ENCODE measurements at places on chromosomes 4 and X.

GRCh38 chrX:15116900-15117299 is 153.0 kb downstream of the ASB9 start:
- peaks cover 3% of the 10 kb centered on the region for H3K27me3 ChIP-seq
- H3K27ac ChIP-seq, result no peak overlapping the region
- H3K4me3 ChIP-seq, result no peak overlapping the region
- no peaks in the 10 kb centered on the region for H3K4me1 ChIP-seq
- DNase-seq, result no peak
- H3K36me3 ChIP-seq, result no peaks in the 10 kb centered on the region

GRCh38 chr4:99763635-99764101 is 53.0 kb upstream of the DAPP1 start:
- no peak overlapping the region for H3K27ac ChIP-seq
- H3K4me3 ChIP-seq, result no peak overlapping the region
- H3K27me3 ChIP-seq, result peaks cover 34% of the 10 kb centered on the region
- no peak for DNase-seq
- no peaks in the 10 kb centered on the region for H3K4me1 ChIP-seq
- no peaks in the 10 kb centered on the region for H3K36me3 ChIP-seq

GRCh38 chr4:62661821-62662220 is 1461.7 kb downstream of the ADGRL3 start:
- H3K27ac ChIP-seq, result no peak overlapping the region
- H3K36me3 ChIP-seq, result no peaks in the 10 kb centered on the region
- H3K27me3 ChIP-seq, result no peaks in the 10 kb centered on the region

- no peaks in the 10 kb centered on the region for H3K36me3 ChIP-seq
- no peaks in the 10 kb centered on the region for H3K27me3 ChIP-seq
- H3K27ac ChIP-seq, result no peak overlapping the region
- no peaks in the 10 kb centered on the region for H3K4me1 ChIP-seq
Measured at GRCh38 chrX:37679230-37679629, 6.4 kb upstream of the XK start.

- H3K27me3 ChIP-seq, result no peaks in the 10 kb centered on the region
- no peak overlapping the region for H3K27ac ChIP-seq
- no peak overlapping the region for H3K4me3 ChIP-seq
- DNase-seq, result no peak
- peaks cover 19% of the 10 kb centered on the region for H3K4me1 ChIP-seq
- peaks cover 31% of the 10 kb centered on the region for H3K36me3 ChIP-seq
Measured at GRCh38 chr4:108247387-108248049, 78.8 kb upstream of the LEF1 start.

- no peak for DNase-seq
- H3K36me3 ChIP-seq, result no peaks in the 10 kb centered on the region
Measured at GRCh38 chr4:68617003-68617698, 41.0 kb upstream of the UGT2B17 start.

DNA sequence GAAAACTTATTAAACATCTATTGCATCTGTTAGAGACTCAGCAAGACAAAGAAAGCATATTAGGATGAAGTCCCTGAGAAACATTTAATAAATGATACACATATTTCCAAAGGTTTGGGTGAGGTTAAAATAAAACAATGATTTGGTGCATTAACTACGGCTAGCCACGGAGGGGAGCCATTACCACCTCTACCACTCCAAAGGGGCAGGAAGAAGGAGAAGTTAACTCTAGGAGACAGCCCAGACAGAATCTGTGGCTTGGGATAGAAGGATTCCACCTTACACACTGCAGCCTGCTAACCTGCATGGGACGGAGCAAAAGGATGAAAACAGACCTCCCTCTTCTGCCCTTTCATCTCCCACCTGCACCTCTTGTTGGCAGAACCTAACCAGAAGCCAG is 189.1 kb upstream of the C1QTNF7 start:
- peaks cover 10% of the 10 kb centered on the region for H3K4me1 ChIP-seq
- no peaks in the 10 kb centered on the region for H3K36me3 ChIP-seq
- peaks cover 1% of the 10 kb centered on the region for H3K27me3 ChIP-seq
- no peak overlapping the region for H3K4me3 ChIP-seq

DNA sequence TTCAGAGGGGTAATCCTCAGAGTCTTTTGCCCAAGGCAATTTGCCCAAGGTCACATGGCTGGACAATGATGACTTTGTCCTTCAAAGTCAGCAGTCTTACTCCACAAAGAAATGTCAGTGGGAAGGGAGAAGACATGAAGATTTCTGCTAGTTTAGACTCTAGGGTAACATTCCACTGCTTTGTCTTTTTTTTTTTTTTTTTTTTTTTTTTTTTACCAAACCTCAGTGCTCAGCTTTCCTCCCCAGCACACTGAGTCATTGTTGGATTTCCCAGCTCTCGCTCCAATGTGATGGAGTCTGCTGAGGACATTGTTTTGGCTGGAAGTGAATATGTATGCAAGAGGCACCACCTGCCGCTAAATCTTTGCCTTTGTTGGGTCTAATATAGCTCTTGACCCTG is 7.2 kb upstream of the C1QTNF7 start:
- H3K4me1 ChIP-seq, result peaks cover 25% of the 10 kb centered on the region
- no peak overlapping the region for H3K4me3 ChIP-seq
- no peak for DNase-seq
- H3K27me3 ChIP-seq, result no peaks in the 10 kb centered on the region
- H3K27ac ChIP-seq, result no peak overlapping the region
- H3K36me3 ChIP-seq, result no peaks in the 10 kb centered on the region

DNA sequence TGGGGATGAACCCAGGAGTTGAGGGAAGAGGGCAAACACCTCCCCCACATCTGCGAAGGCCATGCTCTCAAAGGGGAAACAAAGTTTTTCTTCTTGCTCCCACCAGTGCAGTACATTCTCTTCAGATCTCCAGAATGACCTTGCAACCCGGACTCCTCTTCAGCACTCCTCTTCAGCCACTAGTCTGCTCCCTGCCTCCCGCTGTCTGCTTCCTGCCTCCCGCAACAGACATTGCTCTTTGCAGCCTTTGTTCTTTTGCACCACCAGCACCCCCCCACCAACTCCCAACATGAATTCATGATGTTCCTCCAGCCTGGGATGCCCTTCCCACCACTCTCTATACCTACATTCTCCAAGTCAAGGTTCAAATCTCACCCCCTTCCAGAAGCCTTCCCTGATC is 32.1 kb downstream of the UTP14A start:
- no peaks in the 10 kb centered on the region for H3K27me3 ChIP-seq
- DNase-seq, result no peak
- no peak overlapping the region for H3K27ac ChIP-seq
- no peak overlapping the region for H3K4me3 ChIP-seq
- H3K4me1 ChIP-seq, result peaks cover 17% of the 10 kb centered on the region
- H3K36me3 ChIP-seq, result no peaks in the 10 kb centered on the region

GRCh38 chr4:185718578-185719499 is 93.2 kb downstream of the SORBS2 start:
- H3K36me3 ChIP-seq, result no peaks in the 10 kb centered on the region
- H3K4me3 ChIP-seq, result no peak overlapping the region
- no peaks in the 10 kb centered on the region for H3K4me1 ChIP-seq
- DNase-seq, result no peak
- H3K27ac ChIP-seq, result no peak overlapping the region

DNA sequence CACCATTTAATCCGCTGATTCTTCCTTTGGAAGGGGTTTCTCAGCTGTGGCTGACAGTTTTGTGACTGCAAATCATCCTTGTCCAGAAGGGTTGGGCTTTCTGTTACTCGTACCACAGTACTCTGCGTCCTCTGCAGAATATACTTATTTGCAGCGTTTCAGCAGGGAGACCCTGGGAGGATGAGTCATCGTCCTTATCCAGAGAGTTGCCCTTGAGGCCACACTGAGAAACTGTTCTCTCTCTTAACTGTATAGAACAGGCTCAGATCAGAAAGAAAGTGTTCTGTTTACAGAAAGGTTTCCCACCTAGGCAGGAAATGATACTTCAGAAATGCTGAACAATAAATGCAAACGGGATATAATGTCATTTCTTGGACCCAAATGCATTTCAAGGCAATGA is 47.8 kb upstream of the DDX53 start:
- DNase-seq, result no peak
- H3K4me3 ChIP-seq, result no peak overlapping the region
- H3K36me3 ChIP-seq, result no peaks in the 10 kb centered on the region

DNA sequence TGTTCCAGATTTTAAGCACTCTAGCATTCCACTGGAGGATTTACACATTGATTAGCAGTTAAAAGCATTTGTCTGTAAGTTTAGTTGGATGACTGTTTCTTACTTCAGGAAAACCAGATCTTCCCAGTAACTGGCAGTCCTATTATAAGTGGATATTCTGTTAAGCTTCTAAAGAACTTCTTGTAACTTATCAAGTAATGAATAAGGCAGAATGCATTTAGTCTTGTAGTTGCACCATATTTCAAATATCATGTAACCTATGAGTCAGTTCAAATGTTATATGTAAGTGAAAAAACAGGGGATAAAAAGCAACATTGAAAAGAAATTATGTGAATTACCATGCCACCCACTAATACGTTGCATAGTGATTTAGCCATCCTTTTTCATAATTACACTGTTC is 30.2 kb upstream of the TENM3 start:
- no peaks in the 10 kb centered on the region for H3K36me3 ChIP-seq
- no peaks in the 10 kb centered on the region for H3K4me1 ChIP-seq
- no peak overlapping the region for H3K27ac ChIP-seq
- H3K4me3 ChIP-seq, result no peak overlapping the region
- no peak for DNase-seq

- H3K27ac ChIP-seq, result no peak overlapping the region
- H3K36me3 ChIP-seq, result peaks cover 2% of the 10 kb centered on the region
- no peaks in the 10 kb centered on the region for H3K27me3 ChIP-seq
- H3K4me3 ChIP-seq, result no peak overlapping the region
Measured at GRCh38 chrX:5341902-5342301, 886.8 kb downstream of the NLGN4X start.

DNA sequence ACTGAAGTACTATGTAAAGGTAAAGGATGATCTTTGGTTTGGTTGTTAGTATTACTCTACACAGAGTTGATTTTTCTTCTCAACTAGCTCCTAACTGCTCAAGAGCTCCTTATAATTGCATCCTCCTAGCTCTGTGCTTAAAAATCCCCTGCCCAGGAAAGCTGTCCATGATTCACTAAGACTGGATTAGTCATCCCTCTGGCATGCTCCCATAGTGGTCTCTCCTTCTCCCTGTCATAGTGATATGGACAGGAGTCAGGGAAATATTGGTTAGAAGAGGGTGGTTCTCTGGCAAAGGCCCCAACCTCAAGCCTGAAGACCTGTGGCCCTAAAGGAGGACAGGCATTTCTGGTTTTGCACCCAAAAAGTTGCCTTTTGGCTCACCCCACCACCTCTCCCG is 242.3 kb upstream of the KCNIP4 start:
- DNase-seq, result no peak
- no peak overlapping the region for H3K27ac ChIP-seq
- no peaks in the 10 kb centered on the region for H3K27me3 ChIP-seq
- no peaks in the 10 kb centered on the region for H3K36me3 ChIP-seq
- no peaks in the 10 kb centered on the region for H3K4me1 ChIP-seq

DNA sequence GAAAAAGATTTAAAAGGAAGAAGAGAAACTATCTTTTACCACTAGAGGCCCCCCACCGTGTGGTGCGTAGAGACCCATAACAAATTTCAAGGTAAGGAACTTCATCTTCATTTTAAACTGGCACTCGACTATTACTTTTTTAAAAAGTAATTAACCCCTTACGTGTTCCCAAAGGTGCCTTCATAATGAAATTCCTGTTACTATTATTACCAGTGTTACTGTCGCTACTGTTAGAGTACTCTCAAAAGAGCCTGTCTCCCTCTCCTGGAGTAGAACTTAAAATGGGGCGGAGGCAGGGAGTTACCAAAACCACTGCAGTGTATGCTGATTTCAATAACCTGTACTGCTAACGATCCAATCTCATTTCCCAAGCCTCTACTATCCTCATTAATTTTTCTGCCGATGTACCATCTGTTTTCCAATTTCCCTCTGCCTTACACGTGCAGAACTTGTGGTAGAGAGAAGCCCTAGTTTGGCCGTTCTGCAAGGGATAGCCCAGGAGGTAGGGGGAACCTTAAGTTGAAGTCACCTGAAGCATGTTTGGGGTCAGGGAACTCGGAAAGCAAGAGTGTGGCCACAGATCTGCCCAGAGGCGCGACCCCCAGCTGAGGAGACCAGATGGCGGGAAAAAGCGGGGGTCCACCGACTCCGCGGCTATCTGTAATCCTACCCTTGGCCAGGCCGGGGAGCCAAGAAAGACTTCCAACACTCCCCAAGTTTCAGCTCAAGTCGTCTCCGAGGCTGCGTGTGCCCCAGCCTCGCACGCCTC is 720 bp upstream of the STK26 start:
- DNase-seq, result peak; percentile 6
- H3K27ac ChIP-seq, result peak overlapping the region; percentile 90
- peaks cover 3% of the 10 kb centered on the region for H3K4me1 ChIP-seq
- H3K27me3 ChIP-seq, result no peaks in the 10 kb centered on the region
- H3K4me3 ChIP-seq, result peak overlapping the region; percentile 95
- peaks cover 2% of the 10 kb centered on the region for H3K36me3 ChIP-seq

- no peaks in the 10 kb centered on the region for H3K4me1 ChIP-seq
- no peaks in the 10 kb centered on the region for H3K36me3 ChIP-seq
- peaks cover 5% of the 10 kb centered on the region for H3K27me3 ChIP-seq
- no peak overlapping the region for H3K4me3 ChIP-seq
- no peak for DNase-seq
Measured at GRCh38 chrX:50801135-50801534, 12.9 kb downstream of the SHROOM4 start.

DNA sequence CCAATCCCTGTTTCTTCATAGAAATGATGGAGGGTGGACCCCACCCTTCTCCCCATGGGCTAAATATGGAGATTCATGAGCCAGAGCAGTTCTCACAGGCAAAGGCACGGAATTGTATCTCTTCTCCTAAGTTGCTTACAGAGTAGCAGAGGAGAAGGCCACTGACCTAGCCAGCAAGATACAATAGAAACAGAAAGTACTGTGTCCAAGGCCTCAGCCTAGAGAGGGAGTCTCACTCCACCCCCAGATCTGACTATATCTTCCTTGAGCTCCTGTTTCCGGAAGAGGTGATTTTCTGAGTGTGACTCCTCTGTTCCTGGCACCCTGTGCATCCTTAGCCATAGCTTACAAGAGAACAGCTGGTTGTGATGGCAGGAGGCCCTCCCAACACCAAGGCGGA is at the start of gene FATE1:
FATE1 (plus strand) TSS at position 284 of the 400 bp plus-strand sequence; CDS start at position 369, 85 bp downstream.
- no peak for DNase-seq
- H3K36me3 ChIP-seq, result no peaks in the 10 kb centered on the region
- no peaks in the 10 kb centered on the region for H3K4me1 ChIP-seq
- peaks cover 13% of the 10 kb centered on the region for H3K27me3 ChIP-seq
- H3K27ac ChIP-seq, result no peak within 1 kb of the TSS

GRCh38 chrX:30971774-30972603 is 82.9 kb upstream of the TAB3 start:
- no peak for DNase-seq
- H3K27ac ChIP-seq, result no peak overlapping the region
- H3K36me3 ChIP-seq, result no peaks in the 10 kb centered on the region
- peaks cover 10% of the 10 kb centered on the region for H3K4me1 ChIP-seq

GRCh38 chr4:6739920-6740319 is 23.9 kb downstream of the BLOC1S4 start:
- H3K36me3 ChIP-seq, result no peaks in the 10 kb centered on the region

DNA sequence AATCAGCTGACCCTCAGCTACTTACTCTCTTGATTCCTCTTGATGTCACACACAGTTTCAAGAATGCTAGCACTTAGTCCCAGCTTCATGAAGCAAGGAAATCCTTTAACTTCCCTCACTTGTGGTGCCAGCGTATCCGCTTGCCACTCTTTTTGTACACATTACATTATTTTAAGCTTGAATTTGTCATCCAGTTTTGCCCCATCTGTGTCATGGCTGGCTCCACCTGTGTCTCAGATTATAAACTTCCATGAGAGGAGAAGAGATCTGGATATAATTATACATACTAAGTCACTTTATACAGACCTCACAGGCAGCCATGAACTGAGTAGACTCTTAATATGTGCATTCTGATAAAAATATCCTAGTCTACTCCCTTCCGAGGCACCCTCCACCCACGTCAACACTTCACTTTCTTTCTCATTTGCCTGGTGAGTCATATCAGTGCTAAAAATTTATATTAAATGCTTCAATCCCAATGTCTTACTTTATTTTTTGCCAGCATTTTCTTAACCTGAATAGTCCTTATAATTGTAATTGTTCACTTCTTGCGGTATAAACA is 35.1 kb downstream of the GABRA2 start:
- H3K36me3 ChIP-seq, result no peaks in the 10 kb centered on the region
- no peaks in the 10 kb centered on the region for H3K4me1 ChIP-seq
- H3K27ac ChIP-seq, result no peak overlapping the region
